ENCODE measurements at places on chromosomes 13 and 19.

GRCh38 chr19:41407271-41407670 is 9.7 kb downstream of the BCKDHA start:
- DNase-seq, result no peak

GRCh38 chr13:113860051-113860664 is 3.7 kb downstream of the GAS6 start:
- no peak for DNase-seq

DNA sequence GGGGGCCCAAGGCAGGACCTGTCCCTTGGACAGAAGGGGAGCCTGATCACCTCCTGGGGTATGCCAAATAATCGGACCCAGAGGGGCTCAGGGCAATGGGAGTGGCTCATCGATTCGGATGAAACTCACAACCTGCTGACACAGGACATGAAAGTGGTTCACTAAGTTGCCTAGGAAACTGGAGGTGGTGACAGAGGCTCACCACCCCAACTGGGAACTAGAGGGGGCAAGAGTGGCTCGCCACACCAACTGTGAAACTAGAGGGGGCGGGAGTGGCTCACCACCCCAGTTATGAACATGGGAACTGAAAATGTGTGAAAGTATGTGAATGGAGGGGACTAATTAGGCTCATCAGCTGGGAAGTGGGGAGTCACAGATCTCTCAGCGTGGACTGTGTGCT is 46.3 kb upstream of the ZNF737 start:
- DNase-seq, result no peak

- no peak for DNase-seq
Measured at GRCh38 chr19:3572855-3573161, at the start of gene HMG20B. TSS of gene HMG20B (plus strand) at chr19:3572944. CDS start at chr19:3573310, 366 bp downstream.

DNA sequence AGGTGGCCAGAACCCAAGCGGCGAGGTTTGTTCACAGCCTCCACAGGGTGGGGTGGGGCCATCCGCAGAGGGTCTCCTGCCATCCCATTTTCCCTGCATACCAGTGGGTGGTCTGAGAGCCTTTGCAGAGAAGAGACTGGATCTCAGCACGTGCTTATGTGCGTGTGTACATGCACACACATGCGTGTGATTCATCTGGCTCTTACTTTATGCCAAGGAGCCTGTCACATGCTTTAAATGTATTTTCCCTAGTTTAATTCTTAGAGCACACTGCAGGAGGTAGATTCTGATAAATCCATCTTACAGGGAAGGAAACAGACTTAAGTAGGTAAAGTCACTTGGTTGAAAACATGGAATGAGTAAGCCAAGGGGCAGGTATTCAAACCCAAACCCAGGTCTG is 47.1 kb downstream of the CAPN12 start:
- no peak for DNase-seq

DNA sequence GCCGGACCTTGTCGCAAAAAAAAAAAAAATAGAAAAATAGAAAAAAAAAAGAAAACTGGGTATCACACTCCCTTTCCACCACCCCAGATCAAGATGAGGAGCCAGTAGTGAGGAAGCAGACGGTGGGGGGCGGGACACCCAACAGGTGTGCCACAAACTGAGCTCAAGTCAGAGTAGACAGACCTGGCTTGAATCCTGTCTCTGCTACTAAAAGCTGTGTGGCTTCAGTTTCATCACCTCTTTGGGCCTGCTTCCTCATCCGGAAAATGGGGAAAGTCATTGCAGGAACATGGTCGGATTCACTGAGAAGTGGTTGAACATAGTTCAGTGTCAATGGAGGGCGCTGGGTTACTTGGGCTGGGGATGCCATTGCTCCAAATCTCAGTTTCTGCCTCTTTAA is 2.9 kb downstream of the HIF3A start:
- DNase-seq, result no peak

- DNase-seq, result no peak
Measured at GRCh38 chr13:100022798-100023197, 41.2 kb downstream of the ZIC2 start.

- no peak for DNase-seq
Measured at GRCh38 chr13:51603716-51604115, 19.5 kb downstream of the WDFY2 start.

DNA sequence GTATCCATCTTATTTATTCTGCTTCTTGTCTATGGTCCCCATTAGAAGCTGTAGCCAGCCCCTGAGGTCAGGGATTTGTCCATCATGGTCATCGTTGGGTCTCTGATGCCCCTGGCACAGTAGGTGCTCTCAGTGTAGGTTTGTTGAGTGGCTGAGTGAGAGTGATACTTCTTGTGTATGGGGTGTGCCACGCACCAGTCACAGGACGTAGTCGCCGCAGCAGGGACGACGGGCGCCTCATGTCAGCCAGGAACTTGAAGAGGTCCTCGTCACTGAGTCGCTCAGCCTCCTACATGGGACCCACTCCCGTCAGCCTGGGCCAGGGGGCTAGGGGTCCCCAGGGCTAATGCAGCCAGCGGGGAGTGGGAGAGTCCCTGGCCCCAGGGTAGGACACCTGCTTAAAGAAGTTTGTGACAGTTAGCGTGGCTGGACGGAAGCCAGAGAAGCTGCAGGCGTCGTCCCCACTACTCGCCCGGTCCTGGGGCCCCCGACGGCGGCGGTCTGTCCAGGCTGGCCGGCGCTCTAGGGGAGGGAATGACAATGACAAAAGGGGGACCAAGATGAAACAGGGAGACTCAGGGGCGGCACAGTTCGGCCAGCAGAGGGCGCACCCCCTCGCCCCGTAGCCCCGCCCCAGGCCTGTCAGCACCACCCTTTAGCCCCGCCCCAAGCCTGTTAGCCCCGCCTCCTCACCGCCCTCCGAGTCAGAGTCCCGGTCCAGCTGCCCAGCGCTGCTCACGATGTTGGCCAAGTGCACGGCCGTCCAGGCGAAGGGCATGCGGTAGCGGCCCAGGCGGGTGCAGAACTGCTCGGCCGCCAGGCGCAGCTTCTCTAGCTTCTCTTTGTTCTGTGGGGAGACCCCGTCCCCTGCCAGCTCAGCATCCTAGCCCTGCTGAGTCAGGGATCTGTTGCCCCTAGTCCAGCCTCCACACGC is 3.7 kb downstream of the ANGPTL8 start:
- peak; percentile 88 for DNase-seq

DNA sequence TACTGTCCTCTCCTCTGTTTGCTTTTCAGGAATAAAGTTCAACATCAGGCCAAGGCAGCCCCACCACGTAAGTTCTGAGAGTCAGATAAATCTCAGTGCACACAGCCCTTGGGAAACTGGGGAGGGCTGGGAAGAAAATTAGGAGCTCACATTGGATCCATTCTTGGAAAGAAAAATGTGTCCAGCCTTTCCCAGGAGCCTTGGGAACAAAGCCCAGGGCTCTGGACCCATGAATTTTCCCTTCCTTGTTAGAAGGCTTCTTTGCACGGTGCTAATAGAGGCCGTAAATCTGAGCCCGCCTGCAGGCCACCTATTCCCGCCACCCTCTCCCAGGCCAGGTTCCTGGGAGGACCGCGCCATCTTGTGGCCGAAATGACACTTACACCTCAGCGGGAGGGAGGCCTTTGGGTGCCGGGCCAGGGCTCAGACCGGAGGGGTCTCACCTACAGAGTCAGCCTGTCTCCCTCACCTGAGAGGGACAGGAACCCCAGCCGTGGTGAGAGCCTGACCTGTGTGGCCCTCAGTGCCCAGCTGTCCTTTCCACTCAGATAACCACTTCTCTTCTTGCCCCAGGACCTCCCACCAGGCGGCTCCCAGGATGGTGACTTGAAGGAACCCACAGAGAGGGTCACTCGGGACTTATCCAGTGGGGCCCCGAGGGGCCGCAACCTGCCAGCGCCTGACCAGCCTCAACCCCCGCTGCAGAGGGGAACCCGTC is 25.1 kb upstream of the KCTD15 start:
- DNase-seq, result peak; percentile 65

DNA sequence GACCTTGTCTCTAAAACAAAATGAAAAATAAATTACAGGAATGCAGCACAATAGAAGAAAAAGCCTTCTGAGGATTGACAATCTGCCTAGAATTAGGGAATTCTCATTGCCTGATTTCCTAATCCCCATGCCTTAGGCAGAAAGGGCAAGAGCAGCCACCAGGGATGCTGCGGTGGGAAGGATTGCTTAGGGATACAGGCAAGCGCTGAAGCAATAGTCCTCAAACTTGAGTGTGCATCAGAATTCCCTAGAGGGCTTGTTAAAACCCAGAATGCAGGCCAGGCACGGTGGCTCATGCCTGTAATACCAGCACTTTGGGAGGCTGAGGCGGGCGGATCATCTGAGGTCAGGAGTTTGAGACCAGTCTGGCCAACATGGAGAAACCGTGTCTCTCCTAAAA is 1.0 kb upstream of the OR7C2 start:
- no peak for DNase-seq

- no peak for DNase-seq
Measured at GRCh38 chr19:16772841-16773240, 53.2 kb downstream of the NWD1 start.

DNA sequence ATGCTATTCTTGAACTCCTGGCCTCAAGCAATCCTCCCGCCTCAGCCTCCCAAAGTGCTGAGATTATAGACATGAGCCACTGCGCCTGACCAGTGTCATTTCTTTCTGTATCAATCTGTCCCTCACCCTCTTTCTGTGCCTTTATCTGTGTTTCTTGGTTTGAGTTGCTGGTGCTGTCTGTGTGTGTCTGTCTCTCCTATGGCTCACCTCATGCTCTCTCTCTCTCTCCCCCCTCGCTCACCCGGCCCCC is 9.9 kb downstream of the IRF2BP1 start:
- no peak for DNase-seq

- DNase-seq, result no peak
Measured at GRCh38 chr13:66313413-66313812, 916.7 kb downstream of the PCDH9 start.

- DNase-seq, result peak; percentile 57
Measured at GRCh38 chr19:14089662-14090508, 666 bp downstream of the SAMD1 start.

DNA sequence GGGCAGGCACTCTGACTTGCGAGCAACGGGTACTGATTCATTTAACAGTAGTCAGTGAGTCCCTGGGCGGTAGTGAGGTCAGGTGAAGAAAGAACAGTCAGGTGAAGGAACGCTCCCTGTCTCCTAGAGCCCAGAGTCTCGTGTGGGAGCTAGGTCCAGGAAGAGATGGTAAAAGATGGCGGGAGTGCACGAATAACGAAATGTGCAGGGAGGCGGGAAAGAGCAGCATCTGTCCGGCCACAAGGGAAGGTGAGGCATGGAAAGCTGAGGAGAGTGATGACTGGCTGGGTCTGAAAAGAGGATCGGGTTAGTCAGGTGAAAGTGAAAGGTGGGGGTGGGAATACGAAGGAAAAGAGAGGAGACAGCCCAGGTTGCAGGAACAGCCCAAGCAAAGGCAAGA is 63.9 kb upstream of the SLC15A1 start:
- DNase-seq, result no peak

- peak; percentile 39 for DNase-seq
Measured at GRCh38 chr19:1213391-1214286, 8.1 kb downstream of the STK11 start.

GRCh38 chr13:111046590-111047141 is 68.4 kb upstream of the ARHGEF7 start:
- DNase-seq, result no peak

GRCh38 chr13:96780105-96780504 is 214.2 kb downstream of the OXGR1 start:
- no peak for DNase-seq

GRCh38 chr13:49435992-49436391 is 7.9 kb downstream of the CAB39L start:
- DNase-seq, result no peak

DNA sequence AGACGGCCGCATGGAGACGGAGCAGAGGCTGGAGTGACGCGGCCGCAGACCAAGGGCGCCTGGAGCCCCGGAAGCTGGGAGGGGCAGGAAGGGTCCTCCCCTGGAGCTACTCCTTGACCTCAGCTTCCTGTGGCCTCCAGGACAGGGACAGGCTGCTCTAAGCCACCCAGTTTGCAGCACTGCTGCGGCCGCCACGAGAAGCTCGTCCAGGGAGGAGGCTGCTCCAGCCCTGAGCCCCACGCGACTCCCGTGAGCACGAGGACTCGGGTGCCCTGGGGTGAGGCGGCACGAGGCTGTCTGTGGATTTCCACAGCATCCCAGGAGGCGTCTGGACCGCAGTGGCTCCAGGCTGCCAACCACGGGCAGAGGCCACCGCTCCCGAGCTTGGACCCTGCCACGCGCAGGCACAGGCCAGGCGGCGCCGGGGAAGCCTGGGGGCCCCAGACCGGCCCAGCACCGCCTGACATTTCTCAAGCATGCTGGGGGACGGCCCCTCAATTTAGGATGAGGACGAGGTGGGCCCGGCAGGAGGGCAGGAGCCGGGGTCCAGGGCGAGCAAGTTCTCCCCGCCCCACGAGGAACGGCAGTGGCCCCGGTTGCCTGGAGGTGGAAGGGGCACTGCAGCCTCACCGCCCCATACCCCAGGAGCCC is 10.7 kb downstream of the SBNO2 start:
- no peak for DNase-seq

- DNase-seq, result no peak
Measured at GRCh38 chr13:37652596-37652995, 54.0 kb upstream of the POSTN start.

DNA sequence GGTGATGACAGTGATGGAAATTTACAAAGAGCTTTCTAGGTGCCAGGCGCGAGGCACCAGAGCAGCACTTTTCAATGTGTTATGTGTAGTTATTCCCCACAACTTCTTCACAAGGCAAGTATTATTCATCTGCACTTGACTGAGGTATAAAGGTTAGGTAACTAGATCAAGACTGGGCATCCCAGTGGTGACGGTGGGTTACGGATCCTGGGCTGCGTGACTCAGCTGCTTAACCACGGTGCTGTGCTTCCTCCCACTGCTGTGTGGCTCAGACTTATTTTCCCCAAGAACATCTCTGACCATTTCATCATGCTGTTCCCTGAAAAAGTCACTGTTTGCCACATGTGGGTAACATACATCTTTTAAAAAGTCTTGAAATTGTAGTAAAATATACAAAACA is 19.3 kb downstream of the EDDM13 start:
- no peak for DNase-seq

- no peak for DNase-seq
Measured at GRCh38 chr19:28242317-28242927, 970.5 kb downstream of the UQCRFS1 start.

- DNase-seq, result no peak
Measured at GRCh38 chr13:33633701-33634545, 184.0 kb upstream of the RFC3 start.

DNA sequence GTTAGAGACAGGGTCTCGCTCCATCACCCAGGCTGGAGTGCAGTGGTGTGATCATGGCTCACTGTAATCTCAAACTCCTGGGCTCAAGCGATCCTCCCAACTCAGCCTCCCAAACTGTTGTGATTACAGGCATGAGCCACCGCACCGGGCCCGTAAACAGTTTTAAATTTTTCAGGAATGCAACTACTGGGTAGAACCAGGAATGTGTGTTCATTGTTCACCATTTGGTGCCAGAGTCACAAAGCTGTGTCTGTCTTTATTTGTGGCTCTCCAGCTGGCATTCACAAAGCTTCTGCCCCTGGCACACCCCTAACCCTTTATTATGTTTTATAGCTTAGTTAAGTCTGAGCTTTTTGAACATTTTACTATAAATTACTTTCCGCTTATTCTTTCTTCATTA is 19.8 kb upstream of the ACP7 start:
- no peak for DNase-seq

All from stimulated activated CD4-positive, alpha-beta T cell treated with anti-CD3 and anti-CD28 coated beads, Interleukin-4, amount 100 ng/mL, for 1 hour (primary cell).